Midbrain (tissue), 1 donor: ENCODE measurements at places on chromosomes 7 and 10.

DNA sequence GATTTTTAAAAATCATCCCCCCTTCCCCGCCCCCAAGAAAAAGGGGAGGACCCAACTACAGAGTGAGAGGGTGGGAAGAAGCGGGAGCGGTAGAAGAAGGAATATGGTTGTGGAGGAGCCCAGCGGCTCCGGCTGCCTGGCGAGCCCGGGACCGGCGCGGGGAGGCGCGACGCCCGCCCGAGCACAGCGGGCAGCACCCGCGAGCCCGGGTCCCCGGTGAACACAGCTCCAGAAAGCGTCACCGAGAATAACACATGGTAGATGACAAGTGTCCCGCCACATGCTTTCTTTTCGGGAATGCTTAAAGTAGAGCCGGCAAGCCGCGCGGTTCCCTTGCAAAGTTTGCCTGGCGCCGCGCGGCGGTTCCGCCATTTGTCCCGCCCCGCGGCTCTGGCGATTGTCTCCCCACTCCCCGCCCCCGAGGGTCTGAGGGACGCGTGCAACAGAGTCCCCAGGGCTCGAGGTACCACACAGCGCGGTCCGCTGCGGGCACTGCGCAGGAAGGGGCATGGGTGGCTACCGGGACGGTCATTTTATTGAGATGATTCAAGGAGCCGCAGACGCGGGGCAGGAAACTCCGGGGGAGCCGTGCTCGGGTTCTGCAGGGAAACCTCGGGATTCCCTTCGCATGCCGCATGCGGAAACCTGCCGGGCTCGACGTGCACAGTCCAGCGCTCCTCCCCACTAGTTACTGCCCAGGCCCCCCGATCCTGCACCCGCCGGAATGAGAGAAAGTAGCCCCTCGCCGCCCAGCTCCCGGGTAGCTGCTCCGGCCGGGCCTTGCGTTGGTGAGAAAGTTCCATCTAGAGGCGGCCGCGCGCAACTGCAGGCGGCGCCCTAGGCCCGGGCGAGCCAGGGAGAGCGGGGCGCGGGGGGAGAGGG is 781 bp upstream of the GRM8 start:
- peak; percentile 64 for DNase-seq

DNA sequence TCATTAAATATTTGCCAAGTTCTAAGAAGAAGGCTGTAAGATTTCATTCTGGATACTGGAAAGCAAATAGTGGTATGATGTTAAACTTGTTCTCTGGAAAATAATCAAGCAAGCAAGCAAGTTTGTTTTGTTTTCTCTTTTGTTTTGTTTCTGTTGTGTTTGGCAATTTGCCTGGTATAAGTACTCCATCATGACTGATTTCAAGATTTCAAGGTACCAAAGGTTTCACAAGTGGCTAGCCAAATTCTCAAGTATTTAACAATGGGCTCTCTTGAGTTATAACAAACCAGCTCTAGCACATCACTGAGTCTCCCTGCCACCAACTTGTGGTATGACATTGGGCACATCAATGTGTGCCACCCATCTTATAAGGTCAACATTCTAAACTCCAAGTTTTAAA is 151.7 kb upstream of the IGFBP3 start:
- DNase-seq: no peak

GRCh38 chr7:54330216-54330800 is 211.9 kb upstream of the VSTM2A start:
- DNase-seq: peak; percentile 55

GRCh38 chr7:138662076-138662990 is 38.8 kb downstream of the SVOPL start:
- no peak for DNase-seq

- no peak for DNase-seq
Measured at GRCh38 chr7:99790407-99790806, 6.4 kb upstream of the CYP3A4 start.
